ENCODE measurements at places on chromosomes 5 and 9.

- DNase-seq, result no peak
Observed at GRCh38 chr5:74155501-74155900, 485.0 kb downstream of the ENC1 start.

DNA sequence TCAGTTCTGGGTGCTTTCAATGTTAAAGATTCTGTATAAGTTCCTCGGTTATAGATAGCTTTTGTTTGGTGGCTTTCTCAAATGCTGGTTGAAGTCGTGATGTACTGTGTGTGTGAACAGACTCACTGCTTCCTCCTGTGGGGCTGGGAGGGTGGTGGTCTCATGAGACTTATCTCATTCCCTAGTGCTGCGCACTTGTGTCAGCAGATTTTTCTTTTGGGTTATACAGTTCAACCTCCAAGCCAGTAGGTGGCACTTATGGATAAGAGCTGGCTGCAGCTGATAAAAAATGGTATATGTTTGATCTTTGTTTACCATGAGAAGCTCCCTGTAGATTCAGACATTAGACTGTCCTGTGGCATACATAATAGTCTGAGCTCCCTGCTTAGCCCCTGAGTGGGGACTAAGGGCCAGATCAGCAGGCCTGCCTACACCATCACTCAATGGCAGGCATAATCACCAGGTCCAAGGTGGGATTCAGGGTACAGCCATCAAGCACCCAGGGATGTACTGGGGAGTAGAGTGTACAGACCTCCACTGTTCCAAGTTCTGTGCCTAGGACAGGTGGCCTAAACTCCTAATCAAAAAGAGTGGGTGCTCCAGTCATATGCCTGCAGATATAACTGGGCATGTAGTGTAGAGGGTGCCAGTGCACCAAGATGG is 174.2 kb downstream of the OXCT1 start:
- no peak for DNase-seq

GRCh38 chr5:32973646-32974045 is 262.5 kb downstream of the NPR3 start:
- no peak for DNase-seq

- no peak for DNase-seq
Observed at GRCh38 chr5:96880444-96881164, 4.3 kb downstream of the ERAP2 start.

DNA sequence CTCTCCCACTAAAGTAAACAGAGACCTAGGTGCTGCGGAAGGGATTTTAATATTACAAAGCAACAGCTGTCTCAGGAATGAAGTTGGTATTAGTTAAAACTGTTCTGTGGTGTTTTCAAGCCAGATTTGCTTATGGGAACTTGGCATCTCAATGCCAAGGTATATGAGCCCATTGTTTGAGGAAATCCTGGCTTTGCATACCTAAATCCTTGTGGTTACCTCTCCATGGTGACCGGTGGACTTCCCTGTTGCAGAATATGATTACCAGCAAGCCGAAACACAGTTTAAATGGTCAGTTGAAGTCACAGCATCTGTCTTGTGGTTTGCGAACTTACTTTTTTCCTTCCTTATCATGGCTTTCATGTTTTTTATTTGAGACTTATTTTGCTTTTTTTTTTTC is 62.3 kb upstream of the TXNDC8 start:
- DNase-seq, result no peak

GRCh38 chr9:83665580-83666200 is 42.1 kb downstream of the UBQLN1 start:
- no peak for DNase-seq

- no peak for DNase-seq
Observed at GRCh38 chr5:105730982-105731381, 1939.8 kb downstream of the EFNA5 start.

DNA sequence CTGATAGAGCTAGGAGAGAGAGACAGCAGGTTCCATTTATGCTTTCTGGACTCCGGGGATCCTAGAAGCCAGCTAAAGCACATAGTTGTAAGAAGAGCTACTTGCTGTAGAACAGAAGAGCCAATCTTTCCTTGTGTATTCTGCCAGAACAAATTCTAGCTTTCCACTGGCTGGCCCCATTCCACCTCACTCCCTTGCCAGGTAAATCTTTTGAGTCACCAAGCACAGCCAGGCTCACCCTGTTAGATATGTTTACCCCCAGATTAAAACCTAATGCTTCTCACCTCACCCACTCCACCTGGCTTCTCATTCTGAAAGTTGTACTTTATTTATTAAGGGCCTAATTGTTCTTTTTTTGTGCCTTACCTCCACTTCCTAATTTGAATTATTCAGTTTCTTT is 48.9 kb upstream of the CHD1 start:
- no peak for DNase-seq

- no peak for DNase-seq
Observed at GRCh38 chr9:69202556-69202955, 28.5 kb downstream of the TJP2 start.

DNA sequence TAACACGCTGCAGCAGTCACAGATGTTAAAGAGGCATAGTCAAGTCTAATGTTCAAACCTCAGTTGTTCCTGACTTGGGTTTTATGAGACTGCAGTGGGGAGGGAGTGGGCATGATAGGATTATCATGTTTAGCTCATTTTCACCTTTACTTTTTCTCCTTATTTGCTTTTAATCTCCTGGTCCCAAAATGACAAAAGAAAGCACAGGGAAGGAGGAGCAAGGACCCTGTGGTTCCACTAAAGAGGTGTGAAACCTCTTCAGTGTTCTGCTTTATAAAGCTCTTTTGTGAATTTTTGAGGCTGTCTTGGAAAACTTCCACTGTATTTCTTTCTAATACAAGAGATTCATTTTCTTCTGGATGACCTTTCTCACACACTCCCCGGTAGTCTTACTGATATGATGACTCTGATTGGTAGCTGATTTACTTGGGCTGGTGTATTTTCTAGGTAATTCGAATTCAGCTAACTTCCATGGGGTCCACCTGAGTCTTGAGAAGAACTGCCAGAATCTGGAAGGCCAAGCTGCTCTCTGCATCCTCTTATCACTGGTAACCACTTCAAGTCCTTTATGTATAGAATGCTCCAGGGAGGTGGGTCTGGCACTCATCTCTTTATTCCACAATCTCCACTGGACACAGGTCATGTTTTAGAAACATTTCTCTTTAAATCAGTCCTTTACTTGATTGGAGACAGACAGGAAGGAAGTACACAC is 1364.4 kb upstream of the CDH9 start:
- no peak for DNase-seq

DNA sequence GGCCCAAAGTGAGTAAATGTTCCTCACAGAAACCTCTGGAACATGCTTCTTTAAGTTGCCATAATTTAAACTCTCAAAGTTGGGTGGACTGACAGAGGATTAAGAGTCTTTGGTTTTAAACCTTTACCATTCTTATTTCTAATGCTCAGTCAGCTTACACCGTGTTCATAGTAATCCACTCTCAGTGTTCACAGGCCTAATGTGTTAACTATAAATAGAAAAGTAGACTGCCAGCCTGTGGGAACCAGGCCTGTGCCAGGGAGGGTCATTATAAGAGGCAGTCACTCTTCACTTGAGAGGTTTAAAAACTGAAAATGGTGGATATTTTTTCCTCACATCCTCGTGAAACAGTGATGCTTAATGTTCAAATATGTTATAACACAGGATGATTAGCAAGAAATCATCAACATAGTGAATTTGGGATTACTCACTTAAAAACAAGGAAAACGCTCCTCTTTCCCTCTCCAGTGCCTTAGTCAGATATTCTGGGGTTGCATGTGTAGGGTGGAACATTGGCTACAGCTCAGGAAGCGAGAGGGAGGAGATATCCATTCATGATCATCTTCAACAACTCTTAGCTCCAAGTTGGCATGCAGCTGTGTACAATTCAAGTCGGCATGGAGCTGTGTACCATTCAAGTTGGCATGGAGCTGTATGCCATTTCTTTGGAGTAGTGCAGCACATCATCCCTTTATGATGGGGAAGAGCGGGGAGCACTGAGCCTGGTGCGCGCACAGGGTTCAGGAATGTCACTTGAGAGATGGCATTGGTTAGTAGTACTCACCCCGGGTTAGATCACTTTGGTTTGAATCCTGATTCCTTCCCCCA is 65.8 kb downstream of the KIAA1958 start:
- no peak for DNase-seq

DNA sequence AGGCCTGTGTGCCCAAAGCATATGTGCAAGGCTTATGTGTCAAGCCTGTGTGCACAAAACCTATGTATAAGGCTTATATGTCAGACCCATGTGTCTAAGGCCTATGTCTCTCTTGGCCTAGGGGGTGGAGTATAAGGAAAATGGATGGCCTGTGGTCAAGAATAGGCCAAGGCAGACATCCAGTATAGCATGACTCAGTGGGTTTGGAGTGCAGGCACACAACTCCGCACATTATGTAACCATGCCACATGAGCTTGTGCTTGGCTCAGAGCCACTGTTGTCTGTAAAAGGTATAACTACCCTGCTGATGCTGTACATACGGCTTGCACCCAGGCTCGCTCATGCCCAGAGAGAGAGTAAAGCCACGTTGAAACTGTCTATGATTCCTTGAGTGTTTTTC is 626.4 kb upstream of the NUDT12 start:
- DNase-seq, result no peak

DNA sequence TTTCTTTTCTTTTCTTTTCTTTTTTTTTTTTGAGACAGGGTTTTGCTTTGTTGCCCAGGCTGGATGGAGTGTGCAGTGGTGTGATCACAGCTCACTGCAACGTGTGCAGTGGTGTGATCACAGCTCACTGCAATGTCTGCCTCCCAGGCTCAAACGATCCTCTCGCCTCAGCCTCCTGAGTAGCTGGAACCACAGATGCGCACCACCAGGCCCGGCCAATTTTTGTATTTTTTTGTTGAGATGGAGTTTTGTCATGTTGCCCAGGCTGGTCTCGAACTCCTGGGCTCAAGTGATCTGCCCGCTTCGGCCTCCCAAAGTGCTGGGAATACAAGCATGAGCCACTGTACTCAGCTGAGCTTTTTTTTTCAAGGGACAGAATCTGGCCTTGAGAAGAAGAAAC is 36.8 kb upstream of the TJP2 start:
- no peak for DNase-seq

DNA sequence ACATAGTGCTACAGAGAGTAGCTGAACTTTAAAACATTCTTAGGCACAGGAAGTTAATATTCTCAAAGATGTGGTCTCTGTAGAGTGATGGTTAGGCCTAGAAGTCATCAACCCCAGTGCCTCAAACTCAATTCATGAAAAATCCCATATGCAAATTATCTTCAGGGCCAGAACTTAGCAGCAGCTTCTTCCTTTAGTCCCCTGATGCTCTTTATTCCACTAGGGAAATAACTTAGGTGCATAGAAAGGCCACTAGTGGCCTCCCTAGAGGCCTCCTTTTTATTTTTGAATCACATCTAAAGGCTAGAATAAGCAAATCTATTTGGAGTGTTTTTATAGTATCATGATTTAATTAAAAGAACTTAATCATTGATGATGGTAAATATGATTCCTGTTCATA is 88.3 kb downstream of the GIN1 start:
- DNase-seq, result no peak

DNA sequence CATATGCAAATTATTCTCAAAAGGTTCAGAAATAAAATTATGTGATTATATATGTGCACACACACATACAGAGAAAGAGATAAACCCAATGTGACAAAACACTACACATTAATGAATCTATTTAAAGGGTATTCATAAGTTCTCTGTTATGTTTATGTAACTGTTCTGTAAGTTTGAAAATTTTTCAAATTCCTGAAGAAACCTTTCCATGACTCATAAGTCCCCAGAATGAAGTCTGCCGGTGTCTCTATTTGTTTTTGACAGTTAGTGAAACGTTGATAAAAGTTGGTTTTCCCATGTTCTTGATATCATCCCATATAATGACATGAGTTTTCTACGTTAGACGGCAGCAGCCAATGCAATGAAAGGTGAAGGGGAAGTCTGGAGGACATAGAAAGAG is 199.5 kb upstream of the PUM3 start:
- DNase-seq, result no peak

GRCh38 chr5:103385722-103386121 is 127.2 kb downstream of the MACIR start:
- DNase-seq, result no peak

DNA sequence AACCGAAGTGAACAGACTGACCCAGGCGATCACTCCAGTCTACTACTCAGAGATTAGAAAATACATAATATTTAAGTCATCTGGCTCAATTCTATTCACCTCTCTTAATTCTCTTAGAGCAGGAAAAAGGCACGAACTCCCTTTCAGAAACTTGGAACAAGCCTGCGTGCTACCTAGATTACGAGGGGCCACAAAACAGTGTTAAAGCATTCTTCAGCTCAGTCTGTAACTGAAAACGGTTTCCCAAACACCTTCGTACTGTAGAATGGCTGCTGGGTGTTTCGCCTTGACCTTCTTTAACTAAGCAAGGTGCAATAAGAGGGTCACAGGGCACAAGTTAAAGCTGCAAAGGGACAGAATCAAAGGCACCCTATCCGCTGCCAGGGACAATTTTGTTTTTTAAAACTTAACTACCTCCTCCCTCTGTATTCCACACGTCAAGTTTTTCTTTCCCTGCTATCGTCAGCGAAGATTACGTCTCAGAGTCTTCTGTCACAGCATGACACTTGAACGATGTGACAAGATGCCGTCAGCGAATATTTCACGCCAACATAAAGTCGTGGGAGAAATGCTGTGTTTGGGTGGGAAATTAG is 687 bp downstream of the LYSMD3 start:
- peak; percentile 1 for DNase-seq

GRCh38 chr5:167001246-167001645 is 1290.2 kb upstream of the WWC1 start:
- DNase-seq, result no peak

DNA sequence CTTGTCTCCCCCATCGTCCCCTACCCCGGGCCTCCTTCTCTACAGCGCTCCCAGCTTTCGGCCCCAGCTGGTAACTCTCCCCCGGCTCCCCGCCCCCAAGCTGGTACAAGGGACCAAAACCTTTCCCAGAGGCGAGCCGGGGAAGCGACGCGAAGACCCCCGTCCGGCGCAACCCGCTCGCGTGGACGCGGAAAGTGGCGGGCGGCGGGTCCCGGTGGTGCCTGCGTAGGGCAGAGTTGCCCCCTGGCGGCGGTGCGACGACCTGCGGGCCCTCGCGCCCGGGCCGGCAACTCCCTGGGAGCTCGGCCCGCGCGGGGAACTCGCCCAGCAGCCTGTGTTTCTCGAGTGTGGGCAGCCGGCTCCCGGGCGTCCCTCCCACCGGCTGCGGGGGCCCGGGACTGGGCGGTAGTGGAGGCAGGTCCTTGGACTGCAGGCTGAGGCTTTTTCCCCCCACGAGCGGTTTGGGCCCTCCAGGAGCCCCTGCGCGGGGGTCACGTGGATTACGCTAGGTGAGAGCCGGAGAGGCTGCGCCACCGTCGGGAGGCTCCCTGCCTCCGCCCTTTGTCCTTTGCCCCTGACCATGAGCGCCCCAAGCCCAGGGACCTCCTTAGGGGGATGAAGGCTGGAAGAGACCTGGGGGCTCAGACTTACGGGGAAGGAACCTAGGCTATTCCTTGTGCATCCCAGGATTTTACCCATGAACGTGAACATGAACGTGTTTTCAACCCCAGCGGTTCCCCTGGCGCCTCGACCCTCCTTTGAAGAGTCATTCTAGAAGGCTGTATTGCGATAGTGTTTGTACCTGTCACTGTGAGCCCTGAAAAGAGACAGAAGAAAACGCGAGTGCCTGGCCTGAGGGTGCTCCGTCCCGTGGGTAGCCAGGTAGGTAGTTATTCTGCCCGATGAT is 2.9 kb upstream of the FOXD1 start:
- DNase-seq, result peak; percentile 61

Measured in effector memory CD8-positive, alpha-beta T cell (primary cell).